ENCODE measurements at places on chromosomes 3 and 15.

DNA sequence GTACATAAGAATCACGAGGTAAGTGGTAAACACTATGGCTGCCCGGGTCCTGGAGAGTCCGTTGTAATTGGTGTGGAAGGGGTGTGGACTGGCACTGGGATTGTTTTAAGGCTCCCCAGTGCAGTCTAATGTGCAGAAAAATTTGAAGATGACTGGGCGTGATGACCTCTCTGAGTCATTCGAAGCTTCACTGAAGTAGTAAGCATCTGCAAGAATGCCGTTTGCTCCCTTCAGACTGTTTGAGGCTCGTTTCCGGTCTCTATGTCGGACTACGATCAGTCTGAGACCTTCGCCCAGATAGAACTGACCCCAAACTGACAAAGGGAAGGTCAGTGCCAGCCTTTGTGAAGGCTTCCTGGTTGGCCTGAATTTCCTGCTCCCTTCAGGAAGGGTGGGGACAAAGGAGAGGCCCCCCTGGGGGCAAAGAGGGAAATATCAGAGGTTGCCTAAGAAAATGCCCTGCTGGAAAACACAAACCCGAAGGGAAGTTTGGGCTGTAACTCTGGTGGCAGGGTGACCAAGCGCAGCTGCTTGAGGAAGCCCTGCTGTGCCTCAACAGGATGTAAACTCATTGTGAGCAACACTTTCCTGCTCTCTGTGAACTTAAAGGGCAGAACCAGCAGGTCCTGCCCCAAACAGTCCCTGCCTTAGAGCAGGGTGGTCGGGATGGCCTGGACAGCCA is 34.6 kb downstream of the BTD start:
- no peak for DNase-seq

DNA sequence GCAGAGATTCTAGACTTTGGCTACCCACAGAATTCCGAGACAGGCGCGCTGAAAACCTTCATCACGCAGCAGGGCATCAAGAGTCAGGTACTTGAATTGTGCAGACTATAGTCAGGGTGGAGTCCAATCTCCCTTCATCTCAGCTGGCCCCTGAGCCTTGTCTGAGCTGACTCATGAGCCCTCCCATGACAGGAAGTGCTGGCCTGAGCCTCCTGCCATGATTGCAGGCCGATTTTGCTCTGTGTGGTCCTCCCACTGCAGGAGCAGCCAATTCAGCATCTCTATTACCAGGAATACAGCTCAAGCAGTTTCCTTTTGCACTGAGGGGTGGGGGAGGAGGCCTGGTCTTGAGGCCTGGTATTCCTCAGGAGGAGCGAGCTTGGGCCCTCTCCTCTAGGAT is 5.5 kb downstream of the AP2M1 start:
- DNase-seq: no peak

DNA sequence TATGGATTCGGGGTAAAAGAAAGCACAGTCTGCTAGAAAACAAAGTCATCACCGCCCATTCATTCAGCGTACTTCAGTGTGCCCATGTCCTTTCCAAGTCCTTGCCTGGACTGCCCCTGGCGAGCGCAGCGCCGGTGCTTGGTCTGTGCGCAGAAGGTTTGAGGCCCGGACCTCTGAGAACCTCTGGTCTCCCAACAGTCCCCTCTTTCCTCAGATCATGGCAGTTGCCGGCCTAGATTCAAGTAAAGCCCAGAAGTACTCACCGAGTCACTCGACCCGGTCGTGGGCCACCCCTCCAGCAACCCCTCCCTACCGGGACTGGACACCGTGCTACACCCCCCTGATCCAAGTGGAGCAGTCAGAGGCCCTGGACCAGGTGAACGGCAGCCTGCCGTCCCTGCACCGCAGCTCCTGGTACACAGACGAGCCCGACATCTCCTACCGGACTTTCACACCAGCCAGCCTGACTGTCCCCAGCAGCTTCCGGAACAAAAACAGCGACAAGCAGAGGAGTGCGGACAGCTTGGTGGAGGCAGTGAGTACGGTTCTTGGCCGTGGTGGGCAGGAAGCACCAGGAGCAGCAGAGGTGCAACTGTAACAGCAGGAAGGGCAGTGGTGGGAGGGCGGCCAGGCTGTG is 36.3 kb downstream of the CHDH start:
- DNase-seq: no peak

GRCh38 chr3:115788921-115789470 is 165.7 kb downstream of the GAP43 start:
- no peak for DNase-seq

DNA sequence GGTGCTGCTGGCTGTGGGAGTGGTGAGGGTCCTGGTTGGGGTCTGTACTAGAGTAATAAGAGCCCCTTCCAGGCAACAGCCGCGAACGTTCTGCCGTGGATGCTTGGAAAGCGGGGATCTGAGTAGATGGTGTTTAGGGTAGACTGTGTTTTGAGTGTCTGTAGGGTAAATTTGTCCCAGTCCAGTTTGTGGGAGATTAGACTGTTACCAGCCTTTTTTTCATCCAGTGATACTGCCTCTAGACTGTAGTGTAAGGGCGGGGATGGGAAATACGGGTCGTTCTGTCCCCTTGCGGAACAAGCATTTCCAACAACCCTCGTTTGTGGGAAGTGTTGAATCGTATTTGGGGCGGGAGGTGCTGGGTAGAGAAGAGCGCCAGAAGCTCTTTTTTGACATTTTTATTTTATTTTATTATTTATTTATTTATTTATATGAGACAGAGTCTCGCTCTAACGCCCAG is 424 bp downstream of the HAUS2 start:
- no peak for DNase-seq

- no peak for DNase-seq
These were observed 370.0 kb upstream of the FRG2C start for GRCh38 chr3:75294124-75294523.

GRCh38 chr3:153275514-153275913 is 113.5 kb downstream of the RAP2B start:
- no peak for DNase-seq

- DNase-seq: no peak
These were observed 31.5 kb downstream of the ESYT3 start for GRCh38 chr3:138465925-138466324.

- DNase-seq: no peak
These were observed 31.7 kb downstream of the ATP2C1 start for GRCh38 chr3:130925628-130926027.

DNA sequence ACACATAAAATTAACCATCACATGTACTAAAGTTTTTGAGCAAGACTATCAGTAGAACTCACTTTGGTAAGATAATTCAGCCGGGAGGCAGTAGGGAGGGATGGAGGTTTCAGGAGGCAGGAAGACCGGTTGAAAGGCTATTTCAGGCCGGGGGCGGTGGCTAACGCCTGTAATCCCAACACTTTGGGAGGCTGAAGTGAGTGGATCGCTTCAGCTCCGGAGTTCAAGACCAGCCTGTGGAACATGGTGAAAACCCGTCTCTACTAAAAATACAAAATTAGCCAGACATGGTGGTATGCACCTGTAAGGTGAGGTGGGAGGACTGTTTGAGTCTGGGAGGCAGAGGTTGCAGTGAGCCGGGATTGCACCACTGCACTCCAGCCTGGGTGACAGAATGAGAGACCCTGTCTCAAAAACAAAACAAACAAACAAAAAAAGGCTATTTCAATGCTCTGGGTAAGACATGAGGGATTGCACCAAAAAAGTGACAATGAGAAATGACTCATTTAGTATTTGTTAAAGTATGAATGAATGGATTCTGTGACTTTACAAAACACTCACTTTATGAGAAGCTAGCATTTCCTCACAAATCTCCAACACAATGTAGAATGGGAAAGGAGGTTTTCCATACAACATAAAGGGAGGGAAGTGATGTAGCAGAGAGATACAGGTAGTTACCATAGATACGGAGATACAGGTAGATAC is 43.9 kb downstream of the SH3BP5 start:
- DNase-seq: no peak

GRCh38 chr15:90262426-90262825 is 3.0 kb upstream of the NGRN start:
- DNase-seq: no peak

Data from cortex of kidney (tissue), 1 donor.